ENCODE measurements at places on chromosomes 6 and 20. TPM values are rescaled to one million over a fixed set of nuclear protein-coding genes. Genes with fewer than 3 reads are reported as not detected.

Gene TOMM6
- total RNA-seq, result 148 TPM

Gene SEMG1
- not detected for total RNA-seq

Gene CRISP3
- total RNA-seq, result not detected

Gene DAAM2
- total RNA-seq, result 12.3 TPM

Gene ZSCAN23
- total RNA-seq, result 1.5 TPM

Gene F13A1
- not detected for total RNA-seq

Gene GNRH2
- not detected for total RNA-seq

Gene NRSN1
- total RNA-seq, result not detected

Gene SLC22A3
- total RNA-seq, result 6.3 TPM

Gene COL9A3
- total RNA-seq, result 46.0 TPM

Gene PMEPA1
- 1.8 TPM for total RNA-seq

Measured in cardiac ventricle fibroblast (primary cell).